ENCODE measurements at places on chromosomes 6 and 20.

- peak; percentile 72 for DNase-seq
These were observed 35.9 kb upstream of the RAB23 start for GRCh38 chr6:57257911-57258541.

DNA sequence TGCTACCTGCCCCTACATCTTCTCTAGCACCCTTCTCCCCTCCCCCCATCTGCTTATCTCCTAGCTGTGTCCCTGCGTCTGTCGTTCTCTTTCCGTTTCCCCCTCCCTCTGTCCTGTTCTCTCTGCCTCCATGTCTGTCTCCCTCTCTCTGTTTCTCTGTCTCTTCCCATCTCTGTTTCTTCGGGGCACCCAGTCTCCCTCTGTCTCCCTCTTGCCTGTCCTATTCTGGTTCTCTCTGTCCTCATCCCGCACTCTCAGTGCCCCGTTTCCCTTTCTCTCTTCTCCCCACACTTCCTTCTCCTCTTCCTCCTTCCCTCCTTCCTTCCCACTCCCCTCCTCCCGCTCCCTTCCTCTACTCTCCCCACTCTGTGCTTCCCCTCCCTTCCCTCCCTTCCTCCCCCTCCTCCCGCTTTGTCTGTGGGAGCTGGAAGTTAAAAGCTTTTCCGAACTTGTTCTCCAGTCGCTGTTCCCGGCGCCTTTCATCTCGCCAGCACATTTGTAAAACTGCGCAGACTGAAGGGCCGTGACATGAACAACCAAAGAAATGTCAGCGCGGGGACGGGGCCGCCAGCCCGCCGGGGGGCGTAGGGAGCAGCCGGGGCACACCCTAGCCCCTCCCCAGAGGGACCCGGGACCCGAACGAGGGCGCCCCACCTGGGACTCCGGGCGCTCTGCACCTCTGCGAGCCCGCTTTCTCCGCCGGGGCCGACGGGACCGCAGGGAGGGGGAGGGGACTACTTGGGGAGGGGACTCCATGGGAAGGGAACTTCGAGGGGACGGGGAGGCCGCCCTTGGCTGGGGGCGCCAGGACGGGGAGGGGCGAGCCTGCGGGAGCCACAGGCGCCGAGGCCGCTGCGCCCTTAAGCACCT lies 4.0 kb upstream of the CDH22 start:
- no peak for DNase-seq

DNA sequence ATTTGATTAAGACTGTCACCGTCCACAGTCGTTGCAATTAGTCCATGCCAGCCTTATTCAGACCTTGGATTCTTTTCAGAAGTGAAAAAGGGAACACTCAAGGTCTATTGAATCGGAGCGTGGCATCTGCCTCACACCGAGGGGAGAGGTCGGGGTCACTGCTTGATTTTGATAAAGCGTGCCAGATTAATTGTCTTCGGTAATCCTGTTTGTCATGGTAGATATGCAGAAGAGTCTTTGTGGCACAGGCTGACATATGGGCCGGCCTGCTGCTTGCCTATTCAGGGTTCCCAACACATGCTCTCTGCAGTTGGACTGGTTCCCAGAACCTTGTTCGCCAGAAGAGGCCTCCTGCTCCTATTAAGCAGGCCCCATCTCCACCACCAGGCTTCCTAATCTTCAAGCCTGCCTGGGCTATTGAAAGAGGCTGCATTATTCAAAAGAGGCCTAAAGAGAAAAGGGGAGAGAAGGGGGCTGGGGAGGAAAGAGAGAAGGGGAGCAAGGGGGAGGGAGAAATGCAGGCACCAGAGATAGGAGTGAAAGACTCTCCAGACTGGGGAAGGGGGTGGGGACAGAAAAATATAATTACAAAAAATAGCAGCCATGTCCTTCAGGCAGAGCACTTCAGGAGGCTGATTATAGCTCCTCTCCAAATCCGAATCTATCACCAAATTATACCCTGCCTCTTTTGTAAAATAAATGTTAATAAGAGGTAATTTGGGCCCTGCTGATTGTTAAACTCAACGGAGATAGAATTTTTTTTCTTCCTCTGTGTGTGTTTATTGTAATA lies 611.3 kb downstream of the HDGFL1 start:
- peak; percentile 59 for DNase-seq

DNA sequence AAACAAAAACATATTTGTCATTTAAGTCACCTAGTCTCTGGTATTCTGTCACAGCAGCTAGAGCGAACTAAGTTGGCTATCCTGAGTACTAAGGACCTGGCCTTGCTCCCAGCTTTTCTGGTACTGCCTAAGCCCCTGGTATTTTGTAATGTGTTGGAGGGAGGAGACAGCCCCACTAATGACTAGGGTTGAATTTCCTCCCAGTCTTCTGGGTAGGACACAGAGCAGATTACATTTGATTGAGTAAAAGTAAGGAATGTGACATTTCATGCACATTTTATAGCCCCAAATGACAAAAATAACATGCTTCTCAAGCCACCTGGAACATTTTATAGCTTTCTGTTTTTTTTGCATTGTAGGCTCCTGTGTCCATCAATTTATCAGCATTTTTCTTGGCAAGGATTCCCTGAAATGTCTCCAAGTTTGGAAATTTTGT lies 47.9 kb upstream of the DDR1 start:
- no peak for DNase-seq

DNA sequence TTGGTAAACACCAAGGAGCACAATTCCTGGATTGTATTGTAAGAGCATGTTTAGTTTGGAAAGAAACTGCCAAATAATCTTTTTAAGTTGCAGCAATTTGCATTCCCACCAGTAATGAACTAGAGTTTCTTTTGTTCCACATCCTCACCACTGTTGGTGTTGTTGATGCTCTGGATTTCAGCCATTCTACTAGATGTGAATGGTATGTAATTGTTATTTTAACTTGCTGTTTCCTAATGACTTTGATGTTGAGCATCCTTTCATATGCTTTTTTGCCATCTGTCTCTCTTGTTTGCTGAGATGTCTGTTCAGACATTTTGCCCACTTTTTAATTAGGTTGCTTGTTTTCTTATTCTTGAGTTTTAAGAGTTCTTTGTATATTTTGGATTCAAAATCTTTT lies 1654.1 kb downstream of the GRIK2 start:
- DNase-seq = no peak

DNA sequence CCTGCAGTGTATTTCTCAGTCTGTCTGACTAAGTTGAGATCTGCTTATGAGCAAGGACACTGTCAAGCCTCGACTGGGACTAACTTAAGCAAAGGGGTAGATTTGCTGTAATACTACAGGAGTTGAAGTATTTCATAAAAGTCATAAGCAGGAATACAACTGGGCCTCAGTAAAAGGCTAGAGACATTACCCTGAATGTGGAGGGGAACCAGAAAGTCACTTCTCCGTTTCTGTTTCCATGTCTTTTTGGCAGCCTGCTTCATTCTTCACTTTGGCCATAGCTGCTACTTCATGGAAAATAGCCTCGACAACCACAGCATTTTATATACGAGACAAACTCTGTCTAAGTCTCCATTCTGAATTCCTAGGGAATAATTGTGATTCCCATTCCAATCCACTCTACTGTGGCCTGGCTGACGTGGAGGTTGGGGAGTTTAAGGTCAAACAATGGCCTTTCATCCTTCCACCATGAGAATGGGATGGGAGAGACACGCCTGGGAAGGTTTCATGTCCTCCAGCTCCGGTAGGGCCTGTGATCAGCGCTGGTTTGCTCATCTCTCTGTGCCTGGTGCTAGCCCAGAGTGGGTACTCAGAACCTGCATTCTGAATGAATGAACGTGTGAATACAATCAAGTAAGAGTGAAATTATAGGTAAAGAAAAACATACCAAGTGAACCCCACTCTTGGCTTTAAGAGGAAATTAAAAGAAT lies 37.1 kb upstream of the DUSP22 start:
- DNase-seq = no peak

GRCh38 chr20:11159728-11160127 lies 485.9 kb upstream of the JAG1 start:
- peak; percentile 68 for DNase-seq

DNA sequence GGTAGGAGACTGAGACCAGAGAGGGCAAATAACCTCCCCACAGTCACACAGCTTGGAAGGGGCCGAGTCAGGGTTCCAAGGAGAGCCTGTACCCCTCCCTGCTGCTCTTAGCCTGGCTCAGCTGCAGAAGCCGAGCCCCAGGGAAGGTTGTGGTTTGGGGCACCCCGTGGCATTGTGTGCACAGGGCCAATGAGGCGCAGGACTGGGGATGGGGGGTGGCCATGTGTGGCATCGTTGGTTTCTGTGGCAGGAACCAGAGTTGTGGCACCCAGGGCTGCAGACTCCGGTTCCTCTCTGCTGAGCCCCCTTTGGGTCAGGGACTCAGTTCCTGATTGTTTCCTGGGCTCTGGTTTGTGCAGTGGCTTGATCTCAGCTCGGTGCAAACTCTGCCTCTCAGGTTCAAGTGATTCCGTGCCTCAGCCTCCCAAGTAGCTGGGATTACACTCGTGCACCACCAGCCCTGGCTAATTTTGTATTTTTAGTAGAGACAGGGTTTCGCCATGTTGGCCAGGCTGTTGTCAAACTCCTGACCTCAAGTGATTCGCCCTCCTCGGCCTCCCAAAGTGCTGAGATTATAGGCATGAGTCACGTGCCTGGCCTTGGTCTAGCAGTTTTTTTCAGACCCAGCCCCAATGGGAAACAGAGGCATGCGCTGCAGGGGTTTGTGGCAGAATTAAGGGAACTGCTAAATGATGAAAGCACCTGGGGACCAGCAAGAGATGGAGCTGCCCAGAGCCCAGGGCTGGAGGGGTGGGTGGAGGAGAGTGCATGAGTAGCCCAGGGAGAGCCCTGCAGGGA lies 221.0 kb upstream of the SULF2 start:
- DNase-seq = no peak

DNA sequence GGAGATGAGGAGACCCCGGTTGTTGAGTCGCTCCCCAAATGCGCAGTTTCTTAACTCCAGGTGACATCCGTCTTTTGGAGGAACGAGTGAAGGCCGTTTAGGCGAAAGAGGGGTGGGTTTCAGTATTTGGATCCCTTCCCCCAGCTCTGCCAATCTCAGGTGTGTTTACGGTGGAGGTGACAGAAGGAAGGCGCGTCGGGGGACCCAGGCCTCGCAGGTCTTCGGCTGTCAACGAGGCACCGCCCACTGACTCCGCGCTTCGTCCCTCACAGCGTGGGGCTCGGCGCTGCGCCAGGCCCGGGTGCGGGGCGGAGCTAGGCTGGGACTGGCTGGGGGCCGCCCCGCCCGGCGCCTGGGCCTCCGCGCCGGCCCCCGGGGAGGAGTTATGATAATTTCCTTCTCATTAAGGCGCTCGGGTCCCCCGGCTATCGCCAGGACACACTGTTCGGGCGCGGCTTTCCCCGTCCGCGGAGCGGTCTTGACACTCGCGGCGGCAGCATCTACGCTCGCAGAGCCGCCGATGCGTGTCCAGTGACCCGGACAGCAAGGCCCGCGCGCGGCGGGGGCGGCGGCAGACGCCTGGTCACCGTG lies at the start of gene TFAP2C:
Gene TFAP2C, plus strand, starts transcription at position 434 of the 591 bp plus-strand sequence. CDS start 239 bp downstream, outside the sequence.
- peak; percentile 29 for DNase-seq

DNA sequence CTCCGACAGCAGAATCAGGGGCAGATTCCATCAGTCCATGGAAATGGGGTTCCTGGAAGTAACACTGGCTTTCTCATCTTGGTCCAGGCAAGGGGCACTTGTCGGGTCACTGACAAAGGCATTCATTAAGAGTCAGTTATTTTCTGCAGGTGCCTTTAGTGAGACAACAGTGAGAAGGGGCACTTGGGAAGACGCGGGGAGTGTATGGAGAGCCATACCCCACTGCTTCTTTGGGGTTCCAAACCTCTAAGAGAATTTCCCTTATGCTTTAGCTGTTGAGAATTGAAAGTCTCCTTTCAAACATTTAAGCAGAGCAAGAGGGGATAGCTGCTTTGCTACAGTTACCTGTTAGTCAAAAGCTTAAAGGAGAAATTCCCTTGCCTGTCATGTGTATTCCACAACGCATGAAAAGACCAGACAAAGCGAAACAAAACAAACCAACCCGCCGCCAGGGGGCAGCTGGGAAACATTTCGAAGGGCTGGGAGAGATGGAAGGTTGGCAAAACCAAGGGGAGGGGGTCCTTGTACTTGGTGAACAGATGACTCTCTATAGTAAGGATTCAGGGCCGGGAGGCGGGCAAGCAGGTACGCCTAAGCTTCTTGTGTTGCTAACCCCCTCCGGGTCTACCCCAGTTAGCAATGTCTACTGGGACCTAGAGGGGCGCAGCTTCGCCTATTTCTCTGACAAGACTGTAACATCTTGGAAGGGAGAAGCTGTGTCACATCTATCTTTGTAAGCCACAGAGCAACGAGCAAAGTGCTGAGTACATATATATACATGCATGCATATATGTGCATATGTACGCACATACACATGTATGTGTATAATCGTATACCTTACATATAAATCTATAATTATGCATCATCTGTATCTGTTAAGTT lies 474.9 kb upstream of the AGPAT4 start:
- DNase-seq = peak; percentile 37

DNA sequence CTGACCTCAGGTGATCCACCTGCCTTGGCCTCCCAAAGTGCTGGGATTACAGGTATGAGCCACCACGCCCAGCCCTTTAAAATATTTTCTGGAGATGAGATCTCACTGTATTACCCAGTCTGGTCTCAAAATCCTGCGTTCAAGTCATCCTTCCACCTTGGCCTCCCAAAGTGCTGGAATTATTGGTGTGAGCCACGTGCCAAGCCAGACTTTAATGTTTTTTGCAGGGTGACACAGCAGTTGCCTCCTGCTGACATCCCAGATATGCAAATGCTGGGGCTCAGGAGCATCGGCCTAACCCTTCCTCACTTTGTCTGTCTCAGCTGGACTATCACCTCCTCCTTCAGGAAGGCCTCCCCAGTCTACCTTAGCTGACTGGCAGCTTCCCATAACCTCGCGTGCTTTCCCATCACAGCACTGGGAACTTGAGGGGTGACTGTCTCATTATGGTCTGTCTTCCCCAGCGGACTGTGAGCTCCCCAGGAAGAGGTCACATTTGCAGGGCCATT lies 14.3 kb upstream of the ID1 start:
- DNase-seq = no peak

DNA sequence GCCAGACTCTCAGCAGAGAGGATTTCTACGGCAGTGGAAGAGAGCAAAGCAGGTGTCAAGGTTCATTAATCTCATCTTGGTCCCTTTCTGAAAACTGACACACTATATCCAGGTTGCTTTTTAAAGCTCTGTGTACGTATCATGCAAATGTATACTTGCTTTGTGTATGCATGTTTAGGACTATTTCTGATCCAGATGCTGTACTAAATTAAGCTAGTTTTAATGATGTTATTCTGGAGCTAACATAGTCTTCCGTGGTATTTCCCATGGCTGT lies 59.2 kb upstream of the SNX9 start:
- no peak for DNase-seq

DNA sequence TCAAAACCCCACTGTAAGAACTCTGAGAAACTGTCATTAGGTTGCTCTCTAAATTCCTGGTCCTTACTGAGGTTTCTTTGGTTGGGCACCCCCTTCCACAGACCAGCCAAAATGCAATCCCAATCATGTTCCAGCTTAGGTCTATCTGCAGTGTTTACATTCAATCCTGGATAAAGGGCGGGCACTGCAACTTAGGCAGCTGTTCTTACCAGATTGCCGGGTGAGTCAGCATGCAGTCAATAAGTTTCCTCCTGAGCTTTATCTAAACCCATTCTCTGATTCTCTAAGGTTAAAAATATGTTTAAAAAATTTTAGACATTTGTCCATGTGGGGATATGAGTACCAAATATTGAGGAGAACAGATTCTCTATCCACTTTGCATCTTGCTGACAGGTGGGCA lies 197.8 kb downstream of the HAO1 start:
- DNase-seq = peak; percentile 57

Measured in brain microvascular endothelial cell (primary cell).